ENCODE measurements at places on chromosomes 7 and 10.

DNA sequence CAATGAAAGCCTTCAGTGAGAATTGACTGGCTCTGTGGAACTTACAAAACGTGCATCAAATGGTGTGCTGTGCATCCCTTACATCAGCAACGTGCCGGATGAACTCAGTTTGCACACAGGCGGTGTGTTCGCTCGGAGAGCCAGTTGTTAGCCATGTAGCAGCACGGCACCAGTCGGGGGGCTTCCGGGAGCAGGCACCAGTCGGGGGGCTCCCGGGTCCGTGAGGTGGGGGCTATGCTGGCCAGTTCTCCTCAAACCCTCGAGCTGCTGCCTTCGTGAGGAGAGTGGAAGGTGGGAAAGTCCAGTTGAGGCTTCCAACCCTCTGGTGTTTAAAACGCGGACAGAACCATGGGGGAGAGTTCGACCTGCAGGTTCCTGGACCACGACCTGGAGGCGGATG lies 34.9 kb upstream of the UTF1 start:
- no peak for DNase-seq

DNA sequence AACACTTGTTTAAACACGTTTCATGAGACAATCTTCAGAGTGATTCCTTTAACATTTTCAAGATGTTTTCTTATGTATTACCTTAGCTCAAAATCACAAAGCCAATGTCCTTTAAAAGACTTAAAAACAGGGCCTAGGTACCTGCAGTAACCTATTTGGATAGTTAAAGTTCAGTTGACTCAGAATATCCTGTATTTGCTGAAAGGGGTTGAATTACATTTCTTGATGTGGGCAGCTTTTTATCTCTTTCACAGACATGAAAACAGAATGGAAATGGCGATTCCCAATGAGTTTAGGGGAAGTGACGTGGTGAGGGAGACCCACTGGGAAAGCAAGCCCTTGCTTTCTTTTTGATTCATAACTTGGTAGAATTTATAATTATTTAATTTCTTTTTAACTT lies 324.4 kb upstream of the AOAH start:
- DNase-seq, result no peak

DNA sequence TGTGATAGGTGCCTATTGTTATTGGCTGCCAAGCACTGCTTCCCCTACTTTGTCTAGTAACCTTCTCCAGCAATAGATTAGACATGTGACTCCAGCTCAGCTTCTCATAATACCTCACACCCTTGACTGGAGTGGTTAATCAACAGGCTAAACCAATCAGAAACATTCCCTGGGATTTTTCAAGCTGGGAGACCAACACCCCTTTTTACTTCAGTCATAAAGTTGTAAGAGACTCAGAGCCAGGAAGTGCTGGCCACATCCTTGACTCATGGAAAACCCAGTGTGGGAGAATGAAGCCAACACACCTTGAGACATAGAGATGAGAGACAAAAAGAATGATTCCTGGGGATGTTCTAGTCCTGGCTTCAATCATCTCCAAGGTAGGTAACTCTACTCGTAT lies 62.6 kb upstream of the HECTD2 start:
- DNase-seq, result no peak

- no peak for DNase-seq
These were observed 11.9 kb upstream of the INPP5F start for GRCh38 chr10:119713744-119714483.

DNA sequence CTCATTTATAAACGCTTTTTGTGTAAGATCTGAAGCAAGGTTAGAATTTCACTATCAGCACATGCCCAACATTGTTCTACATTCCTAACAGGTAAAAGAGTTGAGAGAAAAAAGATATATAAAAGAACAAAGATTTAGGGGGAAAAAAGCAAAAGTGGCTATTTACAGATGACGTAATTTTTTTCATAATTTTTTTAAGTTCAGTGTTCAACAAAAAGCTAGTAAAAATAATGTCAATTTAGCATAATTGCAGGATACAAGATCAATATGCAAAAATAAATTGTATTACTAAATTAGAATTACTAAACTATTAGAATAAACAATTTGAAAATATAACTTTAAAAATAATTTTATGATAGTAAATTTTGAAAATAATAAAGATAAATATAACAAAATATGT lies 405.0 kb downstream of the SEMA3D start:
- DNase-seq, result no peak

DNA sequence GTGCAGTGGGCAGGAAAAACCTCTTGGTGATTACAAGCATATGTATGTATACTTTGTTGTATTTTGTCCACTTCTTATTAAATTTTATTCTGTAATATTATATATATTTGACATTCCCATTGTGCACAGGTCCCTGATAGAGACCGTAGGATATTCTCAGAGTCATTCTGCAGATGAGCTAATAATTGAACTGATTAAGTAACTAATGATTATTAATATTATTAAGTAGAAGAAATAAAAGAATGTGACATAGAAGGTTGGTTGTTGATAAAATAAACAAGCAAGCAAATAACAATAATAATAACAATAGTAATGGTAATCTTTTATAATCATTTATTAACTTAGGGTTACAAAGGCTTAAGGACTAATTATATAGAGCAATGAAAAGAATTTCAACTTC lies 780.6 kb upstream of the ZWINT start:
- DNase-seq, result no peak

Data from substantia nigra (tissue), 51 donors.